ENCODE measurements at places on chromosomes 6 and 20. TPM values are rescaled to one million over a fixed set of nuclear protein-coding genes. Genes with fewer than 3 reads are reported as not detected.
A peak's percentile ranks its signal among the peaks of the same experiment; 100 is the strongest.

PDE10A gene
- polyA plus RNA-seq = not detected

DPPA5 gene
- not detected for polyA plus RNA-seq

DEFB116 gene
- not detected for polyA plus RNA-seq

HFE gene
- 17.2 TPM for polyA plus RNA-seq

RBM24 gene
- 0.54 TPM for polyA plus RNA-seq

FOXA2 gene
- polyA plus RNA-seq = 1.0 TPM

APCDD1L gene
- polyA plus RNA-seq = 2.7 TPM

EFCAB8 gene
- not detected for polyA plus RNA-seq

TTK gene
- polyA plus RNA-seq = 13.9 TPM

HLA-DOA gene
- 0.18 TPM for polyA plus RNA-seq

PRDM13 gene
- polyA plus RNA-seq = not detected

C6orf118 gene
- polyA plus RNA-seq = not detected

SNX5 gene
- 91.8 TPM for polyA plus RNA-seq

- no peak for DNase-seq
These were observed 561 bp downstream of the IL22RA2 start for GRCh38 chr6:137172734-137173431.

GRCh38 chr20:18466574-18466893 lies 296 bp downstream of the DZANK1 start:
- no peak for DNase-seq

GRCh38 chr6:100344761-100345160 lies 120.0 kb downstream of the SIM1 start:
- DNase-seq = no peak

DNA sequence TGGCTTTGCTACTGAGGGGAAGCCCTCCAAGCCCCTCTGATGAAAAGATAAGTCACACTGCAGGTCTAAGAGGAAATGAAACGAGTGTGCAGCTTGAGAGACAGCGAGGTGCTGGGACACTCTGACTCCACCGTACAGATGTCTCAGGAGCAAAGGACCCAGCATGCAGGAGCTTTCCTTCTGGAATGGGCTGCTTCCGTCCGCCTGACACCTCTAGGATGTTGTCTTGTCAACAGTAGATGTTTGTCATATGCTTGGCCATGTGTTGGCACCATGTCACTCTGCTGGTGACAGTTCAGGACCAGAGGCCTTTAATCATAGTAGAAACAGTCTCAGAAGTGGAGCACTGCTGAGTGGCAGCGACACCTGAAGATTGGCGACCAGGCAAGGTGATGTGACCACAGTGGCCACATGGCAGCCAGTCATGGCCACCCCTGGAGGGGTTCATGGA lies 46.7 kb downstream of the SLC24A3 start:
- no peak for DNase-seq

DNA sequence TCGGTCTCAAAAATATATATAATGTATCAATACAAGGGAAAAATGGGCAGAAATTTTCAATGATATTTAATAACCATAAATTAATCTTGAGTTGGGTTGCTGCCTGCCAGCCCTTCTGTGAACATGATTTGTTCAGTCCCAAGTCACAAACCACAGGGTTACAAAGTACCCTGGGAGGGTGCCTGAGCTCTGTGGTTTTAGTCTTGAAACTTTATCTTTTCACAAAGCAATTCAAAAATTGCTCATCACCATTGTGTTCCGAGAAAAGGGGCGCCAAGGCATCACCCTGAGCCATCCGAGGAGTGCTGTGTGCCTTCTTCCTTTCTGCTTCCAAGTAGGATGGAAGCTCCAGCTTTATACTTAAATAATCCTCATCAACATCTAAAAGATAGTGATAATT lies 141.6 kb upstream of the AKAP12 start:
- no peak for DNase-seq

- DNase-seq = no peak
These were observed 83.3 kb downstream of the HIVEP2 start for GRCh38 chr6:142861711-142862110.

- DNase-seq = no peak
These were observed 1.5 kb upstream of the SNRNP48 start for GRCh38 chr6:7588506-7588905.

DNA sequence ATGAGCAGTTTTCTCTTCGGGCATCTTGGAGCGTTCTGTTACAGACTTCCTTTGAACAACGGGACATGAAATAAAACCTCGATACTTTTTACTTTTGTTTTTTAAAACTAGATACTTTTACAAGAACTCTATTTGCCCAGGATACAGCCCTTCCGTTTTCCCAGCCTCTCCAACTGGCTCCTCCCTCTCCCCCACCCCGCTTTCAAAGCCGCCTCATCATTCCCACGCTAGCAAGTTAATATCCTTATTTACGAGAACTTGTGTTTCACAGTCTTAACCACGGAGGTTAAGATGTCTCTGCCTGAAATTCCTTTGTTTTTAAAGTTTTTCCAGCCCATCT lies 241 bp upstream of the CFAP206 start:
- DNase-seq = no peak

DNA sequence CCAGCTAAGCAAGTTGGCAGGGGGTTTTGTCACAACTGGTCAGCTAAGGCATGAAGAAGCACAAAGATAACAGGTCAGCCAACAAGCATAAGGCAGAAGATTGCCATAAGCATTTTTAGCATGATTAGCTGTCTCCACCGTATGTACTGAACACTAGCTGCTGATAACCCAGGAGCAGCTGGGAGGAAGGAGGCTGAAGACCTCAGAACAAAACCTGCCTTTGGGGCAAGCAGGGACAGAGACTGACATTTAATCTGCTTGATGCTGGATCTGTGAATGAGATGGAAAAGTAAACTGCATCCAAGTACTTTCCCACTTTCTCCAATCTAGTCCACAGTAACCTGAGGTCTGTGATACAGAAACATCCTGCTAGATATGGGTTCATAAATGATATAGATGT lies 353.0 kb upstream of the MAP3K7 start:
- no peak for DNase-seq

DNA sequence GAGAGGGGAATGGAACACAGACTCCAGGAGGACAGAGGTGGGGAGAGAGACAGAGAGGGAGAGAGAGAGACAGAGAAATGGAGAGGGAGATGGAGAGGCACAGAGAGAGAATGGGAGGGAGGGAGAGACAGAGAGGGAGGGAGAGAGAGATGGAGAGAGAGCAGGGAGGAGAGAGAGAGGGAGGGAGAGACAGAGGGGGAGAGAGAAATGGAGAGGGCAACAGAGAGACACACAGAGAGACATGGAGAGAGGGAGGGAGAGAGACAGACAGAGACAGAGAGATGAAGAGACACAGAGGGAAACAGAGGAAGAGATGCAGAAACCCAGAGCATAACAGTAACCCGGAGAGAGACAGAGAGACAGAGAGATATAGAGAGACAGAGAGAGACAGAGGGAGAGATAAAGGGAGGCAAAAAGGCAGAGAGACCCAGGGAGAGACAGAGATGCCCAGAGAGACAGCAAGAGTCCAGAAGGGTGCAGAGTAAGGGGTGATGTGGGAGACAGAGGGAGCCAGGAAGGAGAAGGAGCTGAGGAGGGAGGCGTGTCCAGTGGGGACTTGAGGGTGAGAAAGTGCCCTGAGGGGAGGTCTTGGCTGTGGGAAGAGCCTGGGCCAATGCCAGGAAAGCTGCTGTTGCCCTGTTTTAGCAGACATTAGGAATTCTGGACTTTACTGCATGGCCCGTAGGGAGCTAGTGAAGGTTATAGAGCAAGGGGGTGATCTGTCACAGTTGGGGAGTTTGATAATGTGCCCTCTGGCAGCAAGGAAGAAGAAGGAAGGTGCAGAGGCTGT lies 78.3 kb downstream of the SRC start:
- no peak for DNase-seq

DNA sequence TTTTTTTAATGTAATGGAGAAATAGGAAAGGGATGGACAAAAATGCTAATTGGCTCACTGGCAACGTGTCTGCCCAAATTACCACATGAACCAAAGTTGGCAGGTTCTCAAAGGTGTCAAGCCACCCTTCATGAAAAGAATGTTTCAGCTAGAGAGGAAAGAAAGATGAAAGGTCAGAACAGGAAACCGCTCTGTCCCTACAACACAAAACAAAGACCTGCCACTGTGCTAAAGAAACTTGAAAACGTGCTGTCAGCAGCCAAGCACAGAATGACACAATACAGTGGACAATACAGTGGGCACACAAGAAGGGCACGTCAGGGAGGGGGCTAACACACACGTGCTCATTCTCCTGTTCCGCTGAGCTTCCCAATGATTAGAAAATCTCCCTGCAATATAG lies 4.9 kb downstream of the PREP start:
- no peak for DNase-seq

- no peak for DNase-seq
These were observed 45.6 kb downstream of the EDN1 start for GRCh38 chr6:12335717-12336116.

DNA sequence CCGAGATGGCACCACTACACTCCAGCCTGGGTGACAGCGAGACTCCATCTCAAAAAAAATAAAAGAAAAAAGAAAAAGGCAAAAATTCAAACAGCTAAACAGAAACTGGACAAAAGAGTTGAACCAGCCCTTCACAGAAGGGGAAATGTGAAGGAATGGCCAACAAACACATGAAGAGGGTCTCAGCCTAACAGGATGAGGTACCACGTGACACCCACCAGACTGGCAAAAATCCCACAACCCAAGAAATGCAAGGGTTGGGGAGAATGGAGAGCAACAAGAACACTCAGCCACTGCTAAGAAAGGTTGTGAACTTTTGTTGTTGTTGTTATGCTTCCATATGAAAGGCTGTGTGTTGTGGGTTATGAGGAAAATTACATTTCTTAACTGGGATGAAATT lies 357.7 kb downstream of the PREX1 start:
- no peak for DNase-seq

DNA sequence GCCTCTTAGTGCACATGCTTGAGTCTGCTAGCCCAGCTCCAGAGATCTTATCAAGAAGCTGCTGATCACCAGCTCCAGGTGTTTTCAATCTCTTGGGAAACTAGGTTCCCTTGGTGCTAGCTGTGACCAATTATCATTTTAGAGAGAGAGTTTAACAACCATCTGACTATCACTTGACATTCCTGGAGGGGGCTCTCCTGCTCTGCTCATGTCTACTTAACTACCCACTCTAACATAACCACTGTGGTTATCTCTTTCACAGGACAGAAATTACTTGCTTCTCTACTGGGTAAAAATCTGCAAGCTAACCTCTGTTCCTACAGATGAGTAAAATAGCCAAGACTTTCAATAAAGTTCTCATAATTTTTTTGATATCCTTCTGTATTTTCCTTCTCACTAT lies 823.4 kb upstream of the GJE1 start:
- no peak for DNase-seq

DNA sequence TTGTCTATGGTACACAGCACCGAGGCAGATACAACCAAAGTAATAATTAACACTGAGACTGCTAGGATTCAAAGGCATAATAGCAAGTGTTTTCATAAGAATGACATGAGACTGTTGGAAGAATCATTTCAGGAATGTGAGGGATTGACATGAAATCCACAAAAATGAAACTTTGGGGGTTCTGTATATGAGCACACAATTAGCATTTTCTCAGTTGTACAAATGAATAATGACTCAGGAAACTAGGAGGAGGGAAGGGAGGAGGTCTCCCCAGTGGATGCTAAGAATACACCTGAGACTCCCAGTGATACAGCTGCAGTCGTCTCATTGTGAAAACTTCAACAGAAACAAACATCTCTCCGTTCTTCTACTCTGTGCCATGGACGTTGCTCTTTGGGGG lies 428.4 kb upstream of the PLCB4 start:
- DNase-seq = no peak

DNA sequence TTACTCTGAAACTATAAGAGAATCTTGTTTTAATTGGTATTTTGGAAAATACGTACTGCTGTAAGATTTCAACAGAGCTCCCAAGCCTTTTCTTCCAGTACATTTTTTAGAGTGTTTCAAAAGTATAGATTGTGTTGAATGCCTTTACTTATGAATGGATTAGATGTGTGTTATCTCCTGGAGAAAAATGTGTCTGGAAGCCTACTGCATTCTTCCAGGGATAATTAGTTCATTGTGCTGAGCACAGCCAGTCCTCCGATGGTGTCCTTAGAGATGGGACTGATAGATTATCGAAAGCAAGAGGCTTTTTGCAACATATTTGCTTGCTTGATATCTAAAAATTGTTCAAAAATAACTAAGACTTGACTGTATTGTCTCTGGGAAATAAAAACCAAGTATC lies 114.2 kb downstream of the PLEKHG1 start:
- DNase-seq = no peak

- no peak for DNase-seq
These were observed 493.7 kb downstream of the BTBD3 start for GRCh38 chr20:12411246-12411940.

GRCh38 chr20:62831361-62831788 lies 14.5 kb downstream of the COL9A3 start:
- DNase-seq = no peak

DNA sequence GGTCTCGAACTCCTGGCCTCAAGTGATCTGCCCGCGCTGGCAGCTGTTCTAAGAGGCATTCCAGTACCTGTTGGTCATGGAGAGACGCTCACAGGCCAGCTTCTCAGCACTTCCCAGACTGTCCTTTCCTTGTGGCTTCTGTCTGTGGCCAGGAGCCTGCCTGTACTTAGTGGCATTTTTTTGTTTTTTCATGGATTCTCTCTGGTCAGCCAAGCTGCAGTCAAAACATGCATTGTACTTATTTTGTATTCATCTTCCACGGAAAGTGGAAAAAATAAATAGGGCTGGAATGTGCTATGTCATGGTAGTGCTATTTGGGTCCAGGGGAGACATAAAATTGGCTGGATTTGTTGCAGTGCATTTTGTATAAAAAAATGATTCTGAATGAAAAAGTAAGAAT lies 29.1 kb downstream of the ZDHHC14 start:
- DNase-seq = no peak

GRCh38 chr6:150528648-150529285 lies 70.9 kb upstream of the PLEKHG1 start:
- peak; percentile 22 for DNase-seq

DNA sequence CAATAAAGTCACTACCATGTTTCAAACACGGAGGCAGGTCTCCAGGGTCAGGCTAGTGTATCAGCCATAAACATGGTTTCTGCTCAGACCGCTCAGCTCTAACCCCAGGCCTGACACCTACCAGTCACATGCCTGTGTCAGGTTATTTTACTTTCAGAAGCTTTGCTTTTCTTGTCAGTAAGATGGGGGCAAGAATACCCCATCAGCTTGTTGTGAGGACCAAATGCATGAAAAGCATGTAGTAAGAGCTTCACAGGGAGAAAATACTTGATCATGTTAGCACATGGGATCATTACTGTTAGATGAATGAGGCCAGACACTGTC lies 65.2 kb upstream of the PIM1 start:
- no peak for DNase-seq
